ENCODE measurements at places on chromosomes 12 and 14.

DNA sequence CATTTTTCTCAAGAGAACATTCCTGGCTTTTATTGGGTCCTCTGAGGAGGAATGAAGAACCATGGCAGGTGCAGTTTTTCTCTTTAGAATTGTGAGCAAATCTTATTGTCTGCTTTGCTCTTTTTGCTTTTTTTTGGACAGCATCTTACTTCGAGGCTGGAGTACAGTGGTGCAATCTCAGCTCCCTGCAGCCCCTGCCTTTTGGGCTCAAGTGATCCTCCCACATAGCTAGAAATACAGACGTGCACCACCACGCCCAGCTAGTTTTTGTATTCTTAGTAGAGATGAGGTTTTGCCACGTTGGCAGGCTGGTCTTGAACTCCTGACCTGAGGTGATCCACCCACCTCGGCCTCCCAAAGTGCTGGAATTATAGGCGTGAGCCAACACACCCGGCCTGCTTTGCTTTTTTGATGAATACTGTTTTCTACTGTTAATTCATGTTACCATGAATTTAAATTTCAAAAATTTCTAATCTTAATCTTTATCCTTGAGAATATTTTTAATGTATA is 71.5 kb downstream of the POLR3B start:
- no peak for DNase-seq

DNA sequence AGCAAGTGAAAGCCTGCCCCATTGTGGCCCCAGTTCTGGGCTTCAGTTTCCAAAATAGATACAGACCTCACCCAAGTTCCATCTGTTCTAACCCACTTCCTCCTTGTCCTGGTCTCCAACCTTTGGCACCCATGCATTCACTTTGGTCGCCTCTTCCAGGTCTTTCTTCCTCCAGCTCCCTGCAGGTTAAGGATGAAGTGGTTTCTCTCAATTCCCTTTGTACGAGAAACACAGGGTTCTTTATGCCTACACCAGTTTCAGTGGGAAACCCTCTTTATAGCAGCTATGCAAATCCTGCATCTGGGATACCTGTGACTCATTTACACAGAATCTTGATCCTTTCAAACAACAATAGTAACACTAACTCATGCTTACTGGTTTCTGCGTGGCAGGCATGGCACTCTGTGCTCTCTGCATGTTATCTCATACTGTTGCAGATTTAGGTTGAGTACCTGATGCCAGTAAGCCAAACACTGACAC is 110.6 kb upstream of the AMIGO2 start:
- no peak for DNase-seq

DNA sequence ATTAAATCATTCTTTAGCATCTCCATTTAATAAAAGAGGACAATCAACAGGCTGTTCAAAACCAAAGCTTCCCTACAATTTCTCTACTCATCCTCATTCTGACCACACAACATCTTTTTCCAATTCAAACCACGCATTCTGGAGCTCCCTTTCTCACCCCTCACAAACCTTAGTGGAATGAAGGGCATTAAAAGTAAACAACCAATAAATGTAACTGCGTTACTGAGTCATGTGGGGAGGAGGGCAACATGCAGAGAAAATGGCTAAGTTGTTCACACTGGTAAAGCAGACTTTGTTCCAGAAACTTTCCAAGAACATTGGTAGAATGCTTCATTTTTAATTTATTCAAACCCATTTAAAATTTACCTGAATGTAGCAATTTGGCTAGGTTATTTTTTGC is 19.6 kb downstream of the SOX5 start:
- DNase-seq: no peak

- no peak for DNase-seq
Observed at GRCh38 chr12:66662179-66662578, 16.7 kb downstream of the GRIP1 start.

GRCh38 chr12:122499991-122500684 is 594 bp downstream of the ZCCHC8 start:
- DNase-seq: no peak

DNA sequence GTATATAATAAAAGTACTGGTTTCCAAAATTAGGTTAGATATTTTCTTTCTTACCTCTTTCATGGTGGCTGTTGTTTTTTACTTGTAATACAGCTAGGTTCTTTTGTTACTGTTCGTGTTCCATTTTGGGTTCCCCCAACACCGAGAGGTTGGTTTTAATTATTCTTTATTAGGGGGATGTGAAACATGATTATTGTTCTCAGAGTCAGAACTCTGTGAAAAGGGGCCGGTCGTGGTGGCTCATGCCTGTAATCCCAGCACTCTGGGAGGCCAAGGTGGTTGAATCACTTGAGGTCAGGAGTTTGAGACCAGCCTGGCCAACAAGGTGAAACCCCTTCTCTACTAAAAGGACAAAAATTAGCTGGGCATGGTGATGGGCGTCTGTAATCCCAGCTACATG is 108.1 kb downstream of the BICD1 start:
- no peak for DNase-seq

DNA sequence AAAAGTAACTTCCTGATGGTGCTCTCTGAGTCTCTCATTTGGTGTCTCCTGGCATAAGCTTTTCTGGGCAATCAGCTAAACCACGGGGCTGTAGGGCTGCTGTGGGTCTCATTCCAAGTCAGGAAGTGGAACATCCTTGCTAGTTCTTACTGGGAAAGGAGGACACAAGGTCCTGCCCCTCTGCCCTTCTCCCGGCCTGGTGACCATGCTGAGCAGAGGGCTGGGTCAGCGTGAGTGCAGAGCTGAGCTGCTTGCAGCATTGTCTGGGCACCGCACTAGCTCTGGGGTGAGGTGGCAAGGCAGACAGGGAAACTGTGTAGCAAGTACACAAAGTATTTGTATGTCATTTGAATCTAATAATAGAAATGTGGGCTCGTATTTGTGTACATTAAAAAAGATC is 45.0 kb upstream of the ASPG start:
- DNase-seq: no peak

DNA sequence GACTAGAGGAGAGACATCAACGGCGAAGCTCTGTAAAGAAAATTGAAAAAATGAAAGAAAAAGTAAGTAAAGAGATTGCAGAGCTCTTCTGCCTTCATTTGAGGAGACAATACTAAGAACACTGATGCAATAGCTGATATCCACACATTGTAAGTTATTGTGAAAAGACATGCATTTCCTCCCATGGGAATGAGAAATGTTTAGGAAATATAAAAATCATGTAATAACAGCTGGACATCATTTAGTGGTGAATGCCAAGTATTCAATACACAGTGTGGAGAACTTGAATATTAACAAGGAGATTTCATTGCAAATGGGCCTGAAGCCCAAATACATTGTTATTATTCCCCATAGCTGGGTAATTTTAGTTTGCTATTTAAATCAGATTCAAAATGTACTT is 179.2 kb downstream of the KICS2 start:
- no peak for DNase-seq
